Thoracic aorta (tissue), 2 donors: ENCODE measurements at places on chromosomes 7 and 10.
A peak's percentile ranks its signal among the peaks of the same experiment; 100 is the strongest.

GRCh38 chr7:28008911-28009310 is 171.7 kb downstream of the JAZF1 start:
- DNase-seq: no peak

GRCh38 chr7:112143582-112143981 is 62.6 kb downstream of the DOCK4 start:
- DNase-seq: peak; percentile 18

- DNase-seq: no peak
Observed at GRCh38 chr10:14089556-14090292, 241.0 kb downstream of the FRMD4A start.

GRCh38 chr10:3135006-3135405 is 37.6 kb downstream of the PITRM1 start:
- DNase-seq: no peak

DNA sequence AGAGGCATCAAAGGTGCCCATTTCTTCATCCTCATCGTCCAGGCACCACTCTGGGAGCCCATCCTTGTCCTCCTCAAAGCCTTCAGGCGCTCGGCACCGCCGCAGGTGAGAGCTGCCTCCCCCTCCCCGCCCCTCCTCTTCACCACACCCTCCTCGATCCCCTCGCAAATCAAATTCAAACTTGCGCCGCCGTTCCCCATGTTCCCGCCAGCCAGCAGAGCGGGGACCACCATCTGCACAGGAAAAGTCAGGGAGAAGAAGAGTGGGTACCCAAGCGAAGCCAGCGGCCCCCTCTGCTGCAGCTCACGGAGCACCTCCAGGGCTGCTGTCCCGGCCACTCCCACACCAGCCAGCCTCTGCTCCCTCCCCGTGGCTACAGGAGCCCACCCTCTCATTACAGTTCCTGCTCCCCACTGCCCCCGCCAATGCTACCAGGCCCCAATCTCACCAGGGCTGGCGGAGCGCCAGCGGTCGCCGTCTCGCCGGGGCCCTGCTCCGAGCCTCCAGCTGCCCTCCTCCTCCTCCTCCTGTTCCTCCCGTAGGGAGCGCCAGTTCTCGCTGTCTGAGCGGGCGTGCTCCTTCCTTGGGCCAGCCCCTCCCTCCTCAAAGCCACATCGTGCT is 7.7 kb downstream of the GIGYF1 start:
- no peak for DNase-seq

DNA sequence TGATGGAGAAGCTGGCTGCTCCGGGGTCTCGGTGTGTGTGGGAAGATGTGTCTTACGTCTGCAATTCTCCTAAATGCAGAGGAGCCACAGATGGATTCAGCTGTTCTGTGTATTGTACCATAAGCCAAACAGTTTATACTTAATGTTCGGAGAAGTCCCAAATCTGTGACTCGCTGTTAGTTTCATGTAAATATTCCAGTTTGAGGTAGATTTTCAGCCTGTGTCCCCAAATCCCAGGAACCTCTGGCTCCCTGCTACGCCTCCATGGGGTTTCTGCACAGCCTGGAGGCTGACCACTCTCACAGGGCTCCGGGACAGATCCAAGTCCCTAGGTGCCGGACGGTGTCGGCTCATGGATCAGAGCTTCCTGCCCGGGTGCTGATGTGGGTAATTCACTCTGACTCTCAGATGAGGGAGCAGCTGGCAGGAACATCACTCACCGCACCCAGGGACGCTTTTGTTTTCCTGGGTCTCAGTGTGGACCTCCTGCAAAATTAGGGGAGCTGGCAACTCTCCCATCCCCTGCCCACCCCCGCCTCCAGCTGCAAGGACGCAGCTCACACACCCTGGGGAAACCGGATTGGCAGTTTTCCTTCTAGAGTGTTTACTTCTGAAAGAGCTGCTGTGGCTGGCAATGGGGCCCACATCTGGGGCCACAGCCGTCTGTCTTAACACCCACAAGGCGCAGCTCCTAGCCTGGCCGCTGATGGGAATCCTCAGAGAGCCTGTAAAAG is 421.1 kb upstream of the FOXK1 start:
- no peak for DNase-seq

DNA sequence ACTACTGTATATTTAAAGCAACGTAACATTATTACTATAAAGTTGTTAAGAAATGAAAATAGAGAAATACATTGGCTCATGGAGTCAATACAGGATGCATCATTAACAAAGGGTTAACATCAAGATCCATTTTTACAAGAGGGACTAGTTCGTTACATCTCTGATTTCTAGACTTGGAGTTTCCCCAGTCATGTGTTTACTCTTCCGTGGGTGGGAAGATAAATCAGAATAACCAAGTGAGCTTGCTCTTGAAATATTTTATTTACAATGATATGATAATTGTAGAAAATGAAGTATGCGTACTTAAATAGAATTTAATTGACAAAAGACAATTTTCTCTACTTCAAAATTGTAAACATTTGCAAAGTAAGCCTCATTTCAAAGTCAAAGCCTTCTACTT is 1.0 kb upstream of the PRKAR2B start:
- no peak for DNase-seq
